RKO (cell line): ENCODE measurements at places on chromosomes 4 and X.

GRCh38 chr4:72325215-72325614 is 243.8 kb downstream of the ADAMTS3 start:
- no peak for DNase-seq

- DNase-seq = no peak
Observed at GRCh38 chrX:12903646-12904045, 2.8 kb upstream of the TLR8 start.

GRCh38 chr4:180106122-180106521 is 2137.1 kb upstream of the TENM3 start:
- DNase-seq = no peak

DNA sequence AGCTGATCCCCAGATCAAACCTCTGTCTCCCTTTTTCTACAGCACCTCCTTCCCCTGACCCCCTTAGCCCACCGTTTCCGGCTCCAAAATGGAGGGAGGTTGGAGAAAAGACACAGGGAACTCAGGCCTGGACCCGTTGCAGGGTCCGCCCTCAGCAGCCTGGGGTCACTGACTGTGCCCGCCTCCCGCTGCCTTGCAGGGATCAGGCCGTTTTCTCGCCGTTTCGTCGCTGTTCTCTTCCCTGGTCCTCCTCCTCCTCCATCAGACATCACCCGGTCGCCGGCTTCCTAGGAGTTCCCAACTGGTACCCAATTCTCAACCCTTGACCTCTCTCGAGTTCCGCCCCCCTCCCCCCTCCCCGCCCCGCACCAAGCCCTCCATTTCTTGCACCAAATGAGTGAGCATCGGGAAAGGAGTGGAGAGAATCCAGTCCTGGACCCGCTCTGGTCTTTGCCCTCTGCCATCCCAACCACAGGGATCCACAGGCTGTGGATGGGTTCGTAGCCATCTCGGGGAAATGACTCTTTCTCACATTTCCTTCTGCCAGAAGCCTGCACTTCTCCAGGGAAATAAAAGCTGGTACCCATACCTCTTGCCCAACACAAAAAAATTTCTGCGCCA is 493 bp downstream of the TCEAL5 start:
- no peak for DNase-seq

DNA sequence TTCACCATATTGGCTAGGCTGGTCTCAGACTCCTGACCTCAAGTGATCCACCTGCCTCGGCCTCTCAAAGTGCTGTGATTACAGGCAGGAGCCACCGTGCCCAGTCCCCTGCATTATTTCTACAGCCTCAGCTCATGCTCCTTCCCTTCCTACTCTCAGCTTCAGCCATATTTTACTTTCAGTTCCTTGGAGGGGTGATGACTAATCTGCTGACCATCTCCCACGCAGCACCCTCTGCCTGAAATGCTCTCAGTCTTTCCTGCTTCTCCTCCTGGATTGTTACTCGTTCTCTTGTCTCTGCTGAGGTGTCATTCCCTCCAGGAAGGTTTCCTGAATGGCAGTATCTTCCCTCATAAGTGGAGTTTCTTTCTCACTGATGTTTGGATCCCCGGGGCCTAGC is 63.3 kb downstream of the MOSPD2 start:
- peak; percentile 73 for DNase-seq
